ENCODE measurements at places on chromosomes 16 and 17.

GRCh38 chr17:48055531-48056245 is 7.5 kb downstream of the NFE2L1 start:
- DNase-seq = no peak

- no peak for DNase-seq
Measured at GRCh38 chr16:48497932-48498768, 111.8 kb downstream of the N4BP1 start.

- DNase-seq = peak; percentile 37
Measured at GRCh38 chr16:57591086-57591869, 37.2 kb upstream of the ADGRG1 start.

GRCh38 chr16:58789351-58789750 is 55.2 kb upstream of the GOT2 start:
- DNase-seq = no peak

- DNase-seq = no peak
Measured at GRCh38 chr17:50697062-50697461, 10.7 kb downstream of the ANKRD40 start.

DNA sequence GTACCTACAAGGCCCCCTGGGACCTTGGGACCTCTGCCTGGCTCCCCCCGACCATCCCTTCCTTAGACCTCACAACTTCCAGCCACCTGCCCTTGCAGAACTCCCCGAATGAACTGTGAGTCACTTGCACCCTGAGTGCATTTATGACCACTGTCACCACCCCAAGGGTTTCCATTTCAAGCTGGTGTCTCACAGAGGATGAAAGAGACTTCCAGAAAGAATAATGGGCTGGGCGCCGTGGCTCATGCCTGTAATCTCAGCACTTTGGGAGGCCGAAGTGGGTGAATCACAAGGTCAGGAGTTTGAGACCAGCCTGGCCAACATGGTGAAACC is 124.5 kb upstream of the CIBAR2 start:
- no peak for DNase-seq

- DNase-seq = no peak
Measured at GRCh38 chr17:50640686-50641351, 6.1 kb downstream of the ABCC3 start.

DNA sequence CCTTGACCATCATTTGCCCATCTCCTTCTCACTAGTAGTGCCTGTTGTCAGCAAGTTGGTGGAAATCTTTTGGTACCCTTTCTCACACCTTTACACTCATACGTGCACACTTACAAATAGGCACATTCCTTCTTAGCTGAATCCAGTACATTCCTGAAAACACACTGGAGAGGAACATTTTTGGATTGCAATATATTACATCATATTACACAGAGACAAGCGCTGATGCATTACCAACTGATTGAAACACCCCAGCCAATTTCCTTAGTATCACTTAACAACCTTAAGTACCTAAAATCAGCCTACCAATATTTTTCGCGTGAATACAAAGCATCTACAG is 64.1 kb downstream of the PLCG2 start:
- DNase-seq = no peak

DNA sequence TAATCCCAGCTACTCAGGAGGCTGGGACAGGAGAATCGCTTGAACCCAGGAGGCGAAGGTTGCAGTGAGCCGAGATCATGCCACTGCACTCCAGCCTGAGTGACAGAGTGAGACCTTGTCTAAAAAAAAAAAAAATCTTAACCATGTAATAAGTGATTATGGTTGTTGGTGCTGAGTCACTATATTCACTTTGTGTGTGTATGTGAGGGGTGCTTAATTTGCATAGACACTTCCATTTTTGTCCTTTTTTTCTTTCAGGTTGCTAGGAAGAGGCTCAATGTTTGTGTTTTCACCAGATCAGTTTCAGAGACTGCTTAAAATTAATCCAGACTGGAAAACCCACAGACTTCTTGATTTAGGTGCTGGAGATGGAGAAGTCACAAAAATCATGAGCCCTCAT is 18.2 kb downstream of the METTL9 start:
- no peak for DNase-seq

- no peak for DNase-seq
Measured at GRCh38 chr17:14303343-14304221, 2.7 kb downstream of the HS3ST3B1 start.

DNA sequence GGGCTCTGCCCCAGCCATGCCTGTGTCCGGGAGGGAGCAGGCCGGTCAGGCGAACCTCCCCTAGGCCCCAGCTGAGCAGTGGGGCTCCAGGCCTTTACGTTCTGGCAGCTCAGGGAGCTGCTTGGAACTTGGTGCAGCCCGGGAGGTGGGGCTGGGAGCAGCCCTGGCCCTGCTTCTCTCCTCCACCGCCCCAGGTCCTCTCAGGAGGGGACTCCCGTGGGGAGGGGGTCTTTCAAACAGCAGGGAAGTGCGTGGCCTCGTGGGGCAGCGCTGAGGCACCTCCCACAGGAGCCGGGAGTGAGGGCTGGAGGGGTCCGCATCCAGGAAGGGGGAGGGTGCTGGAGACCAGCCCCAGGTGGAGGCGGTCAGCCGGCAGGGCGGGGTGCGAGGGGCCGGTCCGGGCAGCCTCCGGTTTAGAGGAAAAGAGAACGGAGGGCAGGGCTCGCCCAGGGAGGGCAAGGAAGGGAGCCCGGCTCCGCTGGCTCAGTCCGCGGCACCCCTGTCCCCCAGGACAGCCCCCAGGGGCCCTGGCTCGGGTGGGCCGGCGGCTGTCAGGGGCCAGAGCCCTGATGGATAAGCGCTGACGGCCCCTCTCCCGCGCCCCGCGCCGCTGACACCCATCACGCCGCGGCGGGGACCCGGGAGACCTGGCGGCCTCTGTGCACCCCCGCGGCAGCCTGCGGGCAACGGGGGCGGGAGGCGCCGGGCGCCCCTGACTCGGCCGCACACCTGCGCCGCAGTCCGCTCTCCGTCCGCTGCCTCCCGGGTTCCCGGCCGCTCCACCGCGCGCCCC is 587 bp upstream of the PRR35 start:
- no peak for DNase-seq

DNA sequence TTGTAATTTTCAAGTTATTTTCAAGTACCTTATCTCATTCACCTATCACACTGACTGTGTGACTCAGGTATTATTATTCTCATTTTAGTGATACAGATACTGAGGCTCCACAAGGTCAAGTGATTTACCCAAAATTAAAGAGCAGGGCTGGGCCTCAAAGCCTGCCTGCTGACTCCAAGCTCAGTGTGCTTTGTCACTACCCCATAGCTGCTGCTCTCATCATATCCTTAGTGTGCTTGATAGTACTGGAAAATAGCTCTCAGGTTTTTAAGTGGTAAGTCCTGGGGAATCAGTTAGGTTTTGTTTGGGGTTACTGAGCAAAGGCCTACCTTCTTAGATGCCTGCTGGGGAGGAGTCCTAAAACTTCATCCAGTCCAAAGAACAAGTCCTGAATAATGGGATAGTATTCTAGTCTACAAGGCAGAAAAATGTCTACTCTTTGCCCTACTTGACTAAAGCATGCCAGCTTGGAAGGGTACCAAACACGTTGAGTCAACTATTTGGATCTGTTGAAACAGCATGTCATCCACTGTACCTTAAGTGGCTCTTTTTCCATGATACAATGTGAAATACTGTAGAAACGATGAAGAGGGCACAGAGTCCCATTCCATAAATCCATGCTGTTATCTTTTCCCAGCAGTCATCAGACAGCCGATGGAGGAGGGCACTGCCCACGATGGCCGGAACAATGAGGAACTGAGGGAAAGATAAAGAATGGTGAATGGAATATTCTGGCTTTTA is 10.7 kb downstream of the MMD start:
- no peak for DNase-seq

GRCh38 chr16:14148569-14148968 is 77.5 kb downstream of the MRTFB start:
- no peak for DNase-seq

DNA sequence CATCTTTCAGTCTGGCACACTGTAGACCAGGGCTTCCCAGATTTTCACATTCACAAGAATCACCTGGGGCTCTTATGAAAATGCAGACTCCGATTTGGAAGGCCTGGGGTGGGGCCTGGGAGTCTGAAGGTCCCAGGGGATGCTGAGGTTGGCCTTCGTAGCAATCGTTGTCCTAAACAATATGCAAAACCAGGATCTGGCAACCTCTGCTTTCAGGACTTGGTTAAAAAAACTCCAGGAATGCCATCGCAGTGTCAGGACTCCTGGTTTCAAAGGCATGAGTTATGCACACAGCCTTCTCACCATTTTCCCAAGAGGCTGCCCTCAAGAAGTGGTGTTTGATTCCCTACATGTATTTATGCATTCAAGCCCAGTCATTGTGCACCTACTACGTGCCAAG is 6.7 kb downstream of the CLEC19A start:
- no peak for DNase-seq

DNA sequence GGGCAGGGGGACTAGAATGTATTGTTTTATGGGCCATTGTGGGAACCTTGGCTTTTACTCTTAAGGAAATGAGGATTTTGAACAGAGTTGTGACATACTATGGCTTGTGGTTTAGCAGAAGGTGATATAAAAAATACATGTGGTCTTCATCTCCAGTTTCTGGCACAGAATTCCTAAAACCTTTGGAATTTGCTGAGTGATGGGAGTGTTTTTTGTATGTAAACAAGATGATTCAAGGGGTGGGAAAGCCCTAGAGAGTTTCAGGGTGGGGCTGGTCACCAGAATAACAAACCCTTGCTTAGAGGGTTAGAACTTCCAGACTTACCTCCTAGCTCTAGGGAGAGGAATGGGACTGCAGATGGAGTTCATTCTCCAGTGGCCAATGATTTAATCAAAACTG is 316.1 kb downstream of the PHKB start:
- DNase-seq = no peak

- no peak for DNase-seq
Measured at GRCh38 chr16:73177729-73178295, 129.9 kb upstream of the ZFHX3 start.

DNA sequence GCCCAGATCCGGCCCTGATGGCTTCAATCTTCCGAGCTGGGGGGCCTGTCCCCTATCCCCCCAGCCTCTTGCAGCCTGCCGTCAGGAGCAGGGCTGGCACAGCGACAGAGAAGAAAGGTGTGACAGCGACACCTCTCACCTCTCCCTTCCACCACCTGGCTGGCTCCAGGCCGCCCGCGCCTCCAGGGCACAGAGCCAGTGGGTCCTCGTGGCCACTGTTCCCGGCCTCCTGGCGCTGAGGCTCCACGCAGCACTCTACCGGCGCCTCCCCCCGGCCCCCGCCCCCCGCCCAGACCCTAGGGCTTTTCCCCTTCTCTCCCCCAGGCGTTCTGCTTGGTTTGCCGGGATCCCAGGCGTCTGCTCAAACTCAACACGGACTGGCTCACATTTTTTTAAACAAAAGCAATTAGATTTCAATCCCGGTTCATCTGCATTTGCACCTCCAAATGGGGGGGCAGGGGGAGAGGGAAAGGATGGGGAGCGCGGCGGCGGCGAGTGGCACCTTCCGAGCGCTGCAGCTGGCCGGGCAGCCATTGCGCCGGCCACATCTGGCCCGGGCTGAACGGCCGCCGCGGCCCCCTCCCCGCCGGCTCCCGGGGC is 12.8 kb upstream of the CBX8 start:
- no peak for DNase-seq
